ENCODE measurements at places on chromosomes 5 and 9. TPM values are rescaled to one million over a fixed set of nuclear protein-coding genes. Genes with fewer than 3 reads are reported as not detected.

Gene NR4A3
- not detected for total RNA-seq

DNA sequence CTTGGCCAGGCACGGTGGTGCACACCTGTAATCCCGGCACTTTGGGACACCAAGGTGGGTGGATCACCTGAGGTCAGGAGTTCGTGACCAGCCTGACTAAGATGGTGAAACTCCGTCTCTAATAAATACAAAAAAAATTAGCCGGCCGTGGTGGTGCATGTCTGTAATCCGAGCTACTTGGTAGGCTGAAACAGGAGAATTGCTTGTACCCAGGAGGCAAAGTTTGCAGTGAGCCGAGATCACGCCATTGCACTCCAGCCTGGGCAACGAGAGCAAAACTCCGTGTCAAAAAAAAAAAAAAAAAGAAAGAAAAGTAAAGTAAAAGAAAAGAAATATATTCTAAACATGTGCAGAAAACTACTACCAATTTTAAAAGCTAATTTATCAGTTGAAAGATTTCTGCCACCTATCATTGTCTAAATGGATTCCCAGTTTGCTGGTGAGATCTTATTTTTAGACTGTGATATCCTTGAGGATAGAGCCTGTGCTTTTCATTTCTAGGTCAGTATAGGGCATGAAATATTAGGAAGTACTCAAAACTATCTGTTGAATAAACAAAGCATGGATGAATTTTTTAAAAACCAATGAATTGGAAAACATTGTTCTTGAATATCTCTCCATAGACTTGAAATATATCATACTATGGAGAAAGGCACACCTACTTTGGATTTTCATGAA lies 86.9 kb downstream of the NFIB start:
- no peak for DNase-seq

DNA sequence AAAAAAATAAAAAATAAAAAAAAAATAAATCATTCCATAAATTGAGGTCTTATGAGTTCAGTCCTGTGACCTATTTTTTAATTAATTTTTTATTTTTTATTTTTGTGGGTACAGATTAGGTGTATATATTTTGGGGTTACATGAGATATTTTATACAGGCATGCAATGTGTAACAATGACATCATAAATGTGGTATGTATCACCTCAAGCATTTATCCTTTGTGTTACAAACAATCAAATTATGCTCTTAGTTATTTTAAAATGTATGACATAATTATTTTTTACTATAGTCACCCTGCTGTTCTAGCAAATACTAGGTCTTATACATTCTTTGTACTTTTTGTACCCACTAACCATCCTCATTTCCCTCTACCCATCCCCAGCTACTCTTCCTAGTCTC lies 537.9 kb downstream of the HINT1 start:
- DNase-seq = no peak

- no peak for DNase-seq
Observed at GRCh38 chr5:78574131-78574673, 74.4 kb downstream of the LHFPL2 start.

DNA sequence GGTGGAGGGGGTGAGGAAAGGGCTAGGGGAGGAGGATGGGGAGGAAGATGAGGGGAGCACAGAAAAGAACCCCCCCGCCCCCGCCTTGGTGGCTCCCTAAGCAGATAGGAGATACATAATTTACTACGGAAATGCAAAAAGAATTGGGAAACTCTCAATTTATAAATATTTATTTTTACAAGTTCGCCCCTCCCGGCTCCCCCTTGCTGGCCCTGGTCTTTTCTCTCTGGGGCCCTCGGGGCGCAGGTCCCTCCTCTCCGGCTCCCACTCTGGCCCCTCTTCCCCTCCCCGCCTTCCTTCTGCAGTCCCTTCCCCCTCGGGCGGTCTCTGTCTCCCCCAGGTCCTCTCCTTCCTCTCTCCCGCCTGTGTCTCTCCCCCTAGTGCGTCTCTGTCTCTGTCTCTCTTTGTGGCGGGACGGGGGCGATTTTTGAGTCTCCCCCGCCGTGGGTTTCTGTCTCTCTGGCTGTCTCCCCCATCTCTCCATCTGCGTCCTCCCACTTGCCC lies 173.6 kb upstream of the IER5L start:
- DNase-seq = no peak

Gene RANBP3L
- not detected for total RNA-seq

DNA sequence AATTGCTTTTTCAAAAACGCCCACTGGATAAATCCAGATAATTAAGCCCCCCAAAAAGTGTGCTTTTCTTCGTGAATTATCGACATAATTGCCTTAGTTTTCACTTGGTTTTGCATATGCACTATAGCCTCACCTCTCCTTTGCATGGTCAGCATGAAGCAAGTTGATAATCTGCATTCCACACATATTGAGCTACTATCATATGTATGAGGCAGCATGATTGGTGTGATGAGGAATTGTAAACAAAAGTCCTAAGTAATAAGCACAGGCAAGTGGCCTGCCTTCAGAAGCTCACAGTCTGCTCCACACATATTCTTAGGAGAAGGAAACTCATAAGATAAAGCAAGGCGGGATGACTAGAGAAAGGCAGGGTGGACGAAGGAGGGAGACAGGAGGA lies 33.8 kb downstream of the MED10 start:
- DNase-seq = no peak

DNA sequence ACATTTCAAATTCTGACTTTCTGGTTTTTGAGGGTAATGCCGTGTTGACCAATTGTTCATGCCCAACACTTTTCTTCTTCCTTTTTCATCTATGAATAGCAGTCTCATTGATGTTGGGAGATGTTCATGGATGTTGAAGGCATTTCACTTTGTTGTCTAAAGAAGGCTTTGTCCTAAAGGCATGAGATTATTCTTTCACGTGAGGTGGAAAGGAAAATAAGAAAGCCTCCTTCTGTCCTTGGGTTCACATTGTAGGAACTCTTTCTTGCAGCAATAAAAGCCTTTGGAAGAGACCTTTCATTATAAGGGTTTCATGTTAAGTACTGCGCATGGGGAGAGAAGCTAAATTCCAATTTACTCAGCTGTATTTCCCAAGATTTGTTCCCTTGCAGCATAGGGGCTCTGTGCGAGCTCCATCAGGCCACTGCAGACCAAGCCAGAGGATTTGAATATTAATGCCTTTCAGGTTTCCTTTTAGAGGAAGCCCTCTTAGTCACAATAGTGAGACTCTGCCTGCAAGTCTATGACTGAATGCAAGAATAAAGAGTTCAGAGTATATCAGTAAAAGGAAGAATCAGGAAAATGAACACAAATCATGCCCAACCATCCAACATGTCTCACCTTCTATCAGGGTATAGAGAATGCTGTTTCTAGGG lies 274.6 kb downstream of the TMEM38B start:
- no peak for DNase-seq
